ENCODE measurements at places on chromosomes 12 and 14.

DNA sequence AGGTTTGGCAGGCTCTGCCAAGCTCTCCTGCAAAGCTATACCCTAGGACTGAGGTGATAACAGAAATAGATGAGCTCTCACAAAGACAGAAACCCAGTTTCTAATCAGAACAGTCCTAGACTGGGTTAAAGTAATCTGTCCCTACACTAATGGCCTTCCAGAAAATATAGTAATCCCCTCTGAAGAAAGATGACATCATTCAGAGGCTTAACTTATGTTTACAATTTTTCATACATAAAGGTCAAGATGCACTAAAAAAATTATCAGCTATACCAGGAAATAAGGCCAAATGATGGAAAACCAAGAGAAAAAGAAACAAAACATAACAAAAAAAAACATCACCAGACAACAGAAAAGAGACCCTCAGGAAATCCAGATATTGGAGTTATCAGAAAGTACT is 4.9 kb upstream of the WASHC4 start:
- DNase-seq = no peak

- DNase-seq = no peak
Observed at GRCh38 chr14:69050240-69051184, 71.4 kb upstream of the ACTN1 start.

DNA sequence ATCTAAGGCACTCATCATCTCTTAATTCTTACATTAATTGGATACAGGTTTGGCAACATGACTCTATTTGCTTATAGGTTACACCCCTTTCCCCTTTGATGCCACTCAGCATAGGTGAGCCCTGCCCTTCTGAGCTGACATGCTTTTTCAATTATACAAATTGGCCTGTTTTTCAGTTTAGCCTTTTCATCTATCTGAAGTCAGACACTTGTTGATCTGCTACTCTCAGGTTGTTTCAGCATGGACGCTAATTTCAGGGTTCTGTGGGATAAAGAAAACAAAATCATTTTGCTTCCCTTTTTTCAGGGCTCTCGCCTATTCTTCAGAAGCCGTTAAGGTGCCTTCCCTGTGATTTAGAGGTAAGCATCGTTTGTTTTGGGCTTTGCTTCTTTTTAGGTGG is 55.3 kb downstream of the DACT1 start:
- no peak for DNase-seq

GRCh38 chr14:75383721-75384120 is 44.1 kb upstream of the JDP2 start:
- DNase-seq = no peak

- peak; percentile 72 for DNase-seq
Observed at GRCh38 chr14:20684662-20685456, 499 bp downstream of the RNASE4 start.
